ENCODE measurements at places on chromosomes 13 and 19. TPM values are rescaled to one million over a fixed set of nuclear protein-coding genes. Genes with fewer than 3 reads are reported as not detected.

Gene RAB3A
- 1.8 TPM for total RNA-seq

Gene PLPP2
- 2.7 TPM for total RNA-seq

Gene ZNF730
- total RNA-seq = 1.2 TPM

Gene MIER2
- 29.0 TPM for total RNA-seq

Gene PHLDB3
- 22.4 TPM for total RNA-seq

Gene SCGB2B2
- total RNA-seq = 1.4 TPM

Gene MAMSTR
- total RNA-seq = 0.69 TPM

Gene SULT2A1
- not detected for total RNA-seq

Gene ICAM4
- total RNA-seq = 1.9 TPM

Gene NOTCH3
- 0.02 TPM for total RNA-seq

Gene KLHL1
- not detected for total RNA-seq

Gene CEACAM19
- total RNA-seq = 4.3 TPM

Measured in activated T-cell treated with anti-CD3 and anti-CD28 coated beads, Interleukin-2, amount 50 U/mL, for 72 hours (primary cell).